Stimulated activated CD8-positive, alpha-beta memory T cell treated with anti-CD3 and anti-CD28 coated beads, Interleukin-15, amount 100 ng/mL, for 1 hour (primary cell): ENCODE measurements at places on chromosomes 7 and 10.

DNA sequence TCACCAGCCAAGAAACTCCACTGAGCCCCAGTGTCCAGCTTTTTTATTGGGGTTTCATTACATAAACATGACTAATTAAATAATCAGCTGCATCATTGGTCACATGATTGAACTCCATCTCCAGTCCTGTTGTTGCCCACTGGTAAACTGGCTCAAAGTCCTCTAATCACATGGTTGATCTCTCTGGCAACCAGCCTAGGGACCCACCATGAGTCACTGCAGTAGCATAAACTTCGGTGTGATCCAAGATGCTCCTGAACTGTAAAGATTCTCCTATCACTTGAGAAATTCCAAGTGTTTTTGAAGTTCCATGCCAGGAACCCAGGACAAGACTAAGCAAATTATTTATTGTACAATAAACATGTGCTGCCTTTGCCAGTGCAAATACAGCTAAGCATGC, 130.4 kb upstream of the AUTS2 start:
- DNase-seq = no peak

GRCh38 chr10:50624866-50625501, 1.2 kb upstream of the SGMS1 start:
- DNase-seq = peak; percentile 24

DNA sequence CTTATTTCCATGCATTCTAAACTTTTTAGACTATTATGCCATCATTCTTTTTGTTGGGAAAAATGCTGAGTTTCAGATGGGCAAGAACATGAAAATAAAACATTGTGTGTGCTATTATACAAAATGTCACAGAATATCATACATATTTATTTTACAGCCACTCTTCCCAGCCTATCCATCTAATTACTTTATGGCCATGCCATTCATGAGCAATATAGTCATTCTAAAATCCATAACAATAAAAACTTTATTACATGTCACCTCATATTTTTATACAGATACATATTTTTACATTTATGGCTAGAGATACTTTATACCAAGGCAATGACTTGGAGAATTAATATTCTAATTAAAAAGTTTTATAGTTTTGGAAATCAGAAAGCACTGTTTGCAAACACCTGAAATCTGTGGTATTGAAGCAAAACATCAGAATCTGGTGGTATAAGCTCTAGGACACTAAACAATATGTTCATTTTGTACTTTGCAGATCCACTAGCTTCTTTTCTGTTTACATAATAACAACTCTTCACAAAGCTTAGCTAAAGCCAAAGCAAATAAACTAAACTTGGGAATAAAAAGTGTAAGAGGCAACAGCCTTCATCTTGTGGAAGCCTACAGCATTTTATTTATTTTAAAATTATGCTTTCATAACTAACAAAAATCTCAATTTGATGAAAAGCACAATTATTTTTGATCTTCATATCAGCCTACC, 210.1 kb downstream of the RNLS start:
- no peak for DNase-seq

DNA sequence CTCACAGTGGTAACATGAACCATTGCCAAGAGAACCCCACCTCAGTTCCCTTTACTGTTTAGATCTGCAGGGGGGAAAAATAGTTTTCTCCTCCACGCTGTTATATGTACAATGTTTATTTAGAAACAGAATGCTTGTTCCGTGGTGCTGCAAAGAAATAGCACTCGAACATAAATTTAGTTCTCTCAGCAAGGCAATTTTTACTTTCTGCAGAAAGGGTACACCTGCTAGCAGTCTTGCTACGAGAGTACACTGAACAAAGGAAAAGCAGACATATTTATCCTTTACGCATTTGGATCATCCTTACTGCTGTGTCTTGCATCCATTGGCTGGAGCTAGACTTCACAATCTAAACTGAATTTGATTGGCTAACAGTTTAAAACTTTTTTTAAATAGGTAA, 178.5 kb downstream of the HECW1 start:
- no peak for DNase-seq

GRCh38 chr10:61181832-61182231, 237.8 kb upstream of the RHOBTB1 start:
- no peak for DNase-seq
